ENCODE measurements at places on chromosomes 2 and 18.
A peak's percentile ranks its signal among the peaks of the same experiment; 100 is the strongest.

DNA sequence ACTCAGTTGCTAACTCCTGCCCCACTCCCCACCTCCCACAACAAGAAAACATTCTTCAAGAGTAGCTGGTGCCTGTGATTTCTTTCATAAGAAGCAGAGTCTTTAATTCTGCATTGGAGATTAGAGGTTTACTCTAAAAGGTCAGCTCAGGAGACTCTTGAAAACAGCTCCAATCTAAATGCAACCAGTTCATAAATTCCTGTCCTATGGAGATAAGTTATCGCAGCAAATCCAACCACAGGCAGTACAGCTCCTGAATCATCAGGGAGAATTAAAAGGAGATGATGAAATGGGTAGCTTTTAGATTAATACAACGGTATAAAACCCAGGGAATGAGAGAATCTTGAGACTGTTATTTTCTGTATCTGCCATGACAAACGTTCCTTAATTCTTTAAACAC lies 130.7 kb downstream of the SOCS6 start:
- no peak for DNase-seq

- no peak for DNase-seq
Observed at GRCh38 chr2:163856941-163857340, 121.1 kb upstream of the FIGN start.

- no peak for DNase-seq
Observed at GRCh38 chr2:50551868-50552267, 480.1 kb downstream of the NRXN1 start.

DNA sequence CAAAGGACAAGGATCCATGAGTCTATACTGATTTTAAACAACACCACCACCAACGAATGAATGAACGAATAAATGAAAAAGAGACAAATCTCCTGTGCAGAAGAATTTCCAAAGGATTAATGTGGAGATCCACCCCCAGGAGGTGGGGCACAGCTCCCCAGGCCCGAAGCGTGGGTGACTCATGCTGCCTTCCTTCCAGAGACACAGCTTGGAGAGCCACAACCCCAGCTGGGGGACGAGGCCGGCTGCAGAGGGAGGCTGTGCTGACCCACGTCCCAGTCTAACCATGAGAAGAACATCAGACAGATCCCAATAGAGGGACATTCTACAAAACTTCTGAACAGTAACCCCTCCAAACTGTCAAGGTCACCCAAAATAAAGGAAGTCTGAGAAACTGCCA lies 557.3 kb upstream of the SALL3 start:
- no peak for DNase-seq

GRCh38 chr2:10878268-10878915 lies 33.3 kb upstream of the KCNF1 start:
- no peak for DNase-seq

GRCh38 chr2:179140571-179140970 lies 90.6 kb upstream of the CCDC141 start:
- no peak for DNase-seq

- peak; percentile 51 for DNase-seq
Observed at GRCh38 chr2:119641562-119642258, 37.3 kb upstream of the TMEM177 start.

DNA sequence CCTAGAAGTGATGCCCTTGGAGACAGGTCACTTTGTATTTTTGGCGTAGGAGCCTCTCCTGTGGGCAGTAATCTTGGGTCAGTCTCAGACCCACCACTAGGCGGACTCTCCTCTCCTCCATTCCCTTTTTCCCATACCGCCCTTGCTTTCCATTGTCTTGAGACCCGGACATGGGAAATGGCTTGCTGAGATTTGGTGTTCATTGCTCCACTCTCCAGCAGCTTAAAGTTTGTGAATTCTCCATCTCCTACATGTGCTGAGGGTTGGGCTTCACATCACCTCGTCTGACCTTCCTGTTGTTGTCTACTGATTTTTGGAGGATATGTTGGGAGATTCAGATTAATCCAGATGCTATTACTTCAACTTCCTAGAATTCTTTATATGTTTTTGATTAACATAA lies 159.2 kb upstream of the RAB12 start:
- DNase-seq, result no peak

DNA sequence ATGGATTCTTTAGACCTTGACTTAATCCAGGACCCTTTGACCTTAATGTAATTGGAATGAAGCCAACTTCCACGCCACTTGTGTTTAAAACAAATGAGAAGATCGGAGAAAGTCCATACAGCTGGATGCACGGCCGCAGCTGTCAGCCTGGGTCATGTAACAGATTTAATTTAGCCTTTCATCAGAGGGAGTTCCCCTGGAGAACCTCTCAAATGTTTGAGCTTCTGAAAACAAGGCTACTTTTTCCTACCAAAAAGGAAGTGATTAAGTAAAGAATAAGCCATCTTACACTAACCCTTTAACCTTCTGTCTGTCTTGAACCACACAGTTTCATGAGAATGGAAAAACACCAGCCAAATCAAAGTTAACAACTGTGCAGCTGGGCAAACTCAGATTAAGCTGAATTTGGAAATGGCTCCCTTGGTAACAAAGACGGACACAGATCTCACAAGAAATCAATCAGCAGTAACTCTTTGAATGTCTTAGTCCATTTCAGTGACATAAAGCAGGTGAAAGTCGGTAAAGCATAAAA lies 103.6 kb downstream of the DOCK10 start:
- peak; percentile 68 for DNase-seq

- DNase-seq, result no peak
Observed at GRCh38 chr2:187989925-187990623, 301.6 kb upstream of the GULP1 start.

DNA sequence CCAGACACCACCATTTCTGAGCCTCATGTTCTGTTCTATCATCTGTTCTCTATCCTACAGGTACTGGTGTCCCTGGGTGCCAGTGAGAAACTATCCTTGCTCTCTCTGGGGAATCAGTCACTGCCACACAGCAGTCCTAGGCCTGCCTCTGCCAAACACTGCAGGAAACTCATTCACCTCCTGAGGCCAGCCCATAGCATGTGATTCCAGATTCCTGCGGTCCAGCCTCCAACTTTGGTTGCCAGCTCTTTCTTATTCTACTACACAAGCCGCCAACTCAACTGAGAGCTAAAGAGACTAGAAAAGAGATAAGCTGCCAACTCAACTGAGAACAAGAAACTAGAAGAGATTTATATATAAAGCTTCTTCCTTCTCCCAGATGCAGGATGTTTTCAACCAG lies 8.8 kb upstream of the TTLL4 start:
- no peak for DNase-seq

- DNase-seq, result no peak
Observed at GRCh38 chr2:188524519-188525113, 232.9 kb downstream of the GULP1 start.

GRCh38 chr2:54589340-54590215 lies 133.5 kb downstream of the SPTBN1 start:
- DNase-seq, result peak; percentile 22

- no peak for DNase-seq
Observed at GRCh38 chr2:197234671-197235191, 75.8 kb downstream of the ANKRD44 start.

GRCh38 chr2:98771721-98772524 lies 41.0 kb upstream of the MGAT4A start:
- DNase-seq, result no peak

- no peak for DNase-seq
Observed at GRCh38 chr2:241977557-241978300, 108.2 kb downstream of the RTP5 start.

GRCh38 chr2:240557808-240558207 lies at the start of gene ANKMY1:
Gene ANKMY1 (minus strand): TSS chr2:240557988. CDS start chr2:240557335, 653 bp downstream.
- no peak for DNase-seq

GRCh38 chr2:215531284-215531683 lies 95.4 kb upstream of the FN1 start:
- DNase-seq, result no peak

- no peak for DNase-seq
Observed at GRCh38 chr2:164802095-164802707, 39.4 kb downstream of the COBLL1 start.

DNA sequence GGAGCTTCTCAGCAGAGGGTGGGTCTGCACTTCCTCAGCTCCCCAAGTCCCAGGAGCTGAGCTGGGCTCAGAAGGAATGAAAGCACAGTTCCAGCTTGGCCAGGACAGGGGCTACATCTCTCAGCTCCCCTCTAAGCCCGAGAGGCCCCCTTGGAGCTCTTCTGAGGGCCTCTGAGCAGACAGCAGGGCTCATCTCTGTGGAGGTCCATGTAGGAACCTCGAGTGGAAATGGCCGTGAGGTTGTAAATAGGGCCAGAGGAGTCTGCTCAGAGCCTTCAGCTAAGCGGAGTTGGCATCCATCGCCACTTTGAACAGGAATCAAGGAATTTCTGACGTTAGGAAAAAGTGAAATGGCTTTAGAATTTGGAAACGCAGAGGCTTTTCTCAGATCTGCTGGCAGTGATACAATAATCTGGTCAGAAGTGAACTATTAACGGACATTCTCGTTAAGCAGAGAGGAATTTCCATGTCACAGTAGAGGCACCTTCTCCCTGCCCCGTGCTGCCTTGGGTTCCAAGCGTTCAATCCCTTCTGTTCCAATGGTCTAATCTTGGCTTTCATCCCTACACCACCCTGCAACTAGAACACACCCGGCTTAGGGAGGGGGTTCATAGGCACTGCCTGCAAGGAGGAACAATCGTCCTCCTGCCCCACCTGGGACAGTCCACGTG lies 213.9 kb downstream of the NDUFA10 start:
- DNase-seq, result no peak

DNA sequence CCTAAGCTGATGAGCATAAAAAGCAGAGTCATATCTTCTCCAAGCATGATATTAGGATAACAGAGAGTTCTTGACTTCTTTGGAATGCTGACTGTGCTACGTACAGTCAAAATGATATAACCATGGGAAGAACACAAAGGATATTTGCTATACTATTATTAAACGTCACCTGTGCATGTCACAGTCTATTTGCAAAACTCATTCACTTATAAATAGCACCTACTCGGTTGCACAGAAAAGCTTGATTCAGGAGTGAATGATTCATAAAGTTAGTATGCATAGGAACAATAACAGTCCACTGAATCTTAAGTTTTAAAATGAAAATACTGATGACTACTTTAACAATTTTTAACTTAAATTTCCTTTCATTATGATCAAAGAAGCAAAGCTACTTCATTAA lies 83.3 kb downstream of the SP3 start:
- no peak for DNase-seq

DNA sequence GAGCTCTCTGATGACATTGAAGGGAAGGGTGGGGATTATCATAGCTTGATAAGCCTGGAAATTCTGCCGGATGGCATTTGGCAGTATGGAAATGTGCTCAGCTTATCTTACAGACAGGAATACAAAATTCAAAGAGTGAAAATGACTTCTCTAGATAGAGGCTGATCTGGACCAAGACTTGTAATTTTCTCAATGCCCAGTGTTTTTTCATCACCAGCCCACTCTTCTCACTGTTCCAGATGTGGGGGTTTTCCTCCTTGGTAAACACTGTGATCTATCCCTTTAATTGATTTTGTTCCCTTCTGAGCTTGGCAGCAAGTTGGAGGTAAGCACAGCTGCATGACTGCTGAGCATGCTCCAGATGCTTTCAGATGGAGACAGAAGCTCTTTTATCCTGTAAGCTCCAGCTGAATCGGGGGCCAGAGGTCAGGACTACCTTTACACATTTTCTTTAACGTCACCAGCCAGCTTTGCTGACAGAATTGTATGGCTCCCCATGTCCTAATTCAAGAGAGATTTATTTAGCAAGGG lies 287.4 kb upstream of the TCF4 start:
- DNase-seq, result no peak

GRCh38 chr2:26349690-26350089 lies 3.1 kb upstream of the ADGRF3 start:
- no peak for DNase-seq

GRCh38 chr2:25215948-25216679 lies 47.7 kb upstream of the POMC start:
- no peak for DNase-seq

- no peak for DNase-seq
Observed at GRCh38 chr18:11899063-11899462, 9.1 kb downstream of the MPPE1 start.

- DNase-seq, result no peak
Observed at GRCh38 chr18:31229829-31230228, 67.2 kb upstream of the DSC1 start.

DNA sequence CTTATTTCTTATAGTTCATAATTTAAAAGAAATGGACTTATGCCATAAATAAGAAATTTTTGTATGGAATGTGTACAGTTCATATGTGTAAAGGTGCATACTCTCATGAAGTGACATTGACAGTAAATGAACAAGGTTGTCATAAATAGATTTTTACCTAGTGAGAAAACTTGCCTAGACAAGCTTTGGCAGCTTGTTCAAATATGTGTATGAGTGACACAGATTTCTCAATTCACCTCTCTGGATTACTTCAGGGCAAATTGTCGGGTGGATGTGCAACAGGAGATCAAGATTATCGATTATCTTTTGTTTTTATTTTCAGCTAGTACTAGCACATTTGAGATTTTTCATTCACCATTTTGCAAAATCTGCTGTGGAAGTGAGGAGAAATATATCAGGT lies 758.1 kb upstream of the ACVR2A start:
- no peak for DNase-seq

- DNase-seq, result no peak
Observed at GRCh38 chr2:234678711-234679110, 181.8 kb upstream of the ARL4C start.

DNA sequence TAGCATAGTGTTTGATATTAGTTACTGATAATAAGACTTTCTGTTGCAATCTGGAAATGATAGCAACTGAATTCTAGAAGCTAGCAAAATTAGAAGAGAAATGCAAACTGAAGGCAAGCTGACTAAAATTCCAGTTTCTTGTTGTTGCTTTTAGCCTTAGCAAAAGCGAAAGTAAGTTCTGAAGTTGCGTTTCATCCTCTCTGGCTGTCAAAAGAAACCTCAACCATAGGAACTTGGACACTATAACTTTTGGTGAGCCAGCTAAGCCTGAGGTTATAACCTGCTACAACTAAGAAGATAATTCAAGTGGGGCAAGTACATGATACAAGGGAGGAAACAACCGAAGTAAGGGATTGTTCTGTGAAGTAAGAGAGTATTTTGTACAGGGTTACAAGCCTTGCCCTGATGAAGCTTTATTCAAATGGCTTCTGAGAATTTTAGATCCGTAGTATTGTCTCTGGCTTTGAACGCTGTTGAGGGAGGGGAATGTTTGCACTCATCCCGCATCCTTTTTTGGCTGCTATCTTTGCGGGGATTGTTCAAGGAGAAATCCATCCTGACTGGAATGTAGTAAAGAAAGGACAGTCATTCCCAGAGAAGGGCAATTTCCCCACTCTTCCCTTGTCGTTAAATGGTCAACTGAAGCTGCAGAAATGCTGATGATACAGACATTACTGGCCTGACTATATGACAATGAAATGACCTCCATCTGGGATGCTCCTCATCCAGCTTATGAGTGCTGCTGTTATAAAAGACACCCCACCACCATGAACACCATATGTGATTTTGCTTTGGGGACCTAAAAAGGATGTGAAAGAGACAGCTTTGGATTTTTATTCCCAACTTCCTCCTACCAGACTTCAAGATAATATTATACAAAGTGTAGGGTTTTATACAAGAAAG lies 7.0 kb upstream of the TMX3 start:
- no peak for DNase-seq

DNA sequence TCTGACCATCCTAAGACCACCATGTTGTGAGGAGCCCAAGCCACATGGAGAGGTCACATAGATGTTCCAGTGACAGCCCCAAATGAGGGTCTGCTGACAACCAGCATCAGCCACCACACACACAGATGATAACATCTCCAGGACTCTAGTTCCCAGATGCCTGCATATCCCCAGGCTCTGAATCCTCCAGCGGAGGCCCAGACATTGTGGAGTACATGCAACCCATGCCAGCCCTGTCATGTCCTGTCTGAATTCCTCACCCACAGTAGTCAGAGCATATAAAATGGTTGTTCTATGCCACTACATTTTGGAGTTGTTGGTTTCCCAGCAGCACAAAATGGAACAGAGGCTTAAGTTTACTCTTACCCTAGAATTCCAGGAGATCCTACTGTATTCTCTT lies 122.0 kb upstream of the SLC35G4 start:
- no peak for DNase-seq
